ENCODE measurements at places on chromosomes 13 and 19.

- DNase-seq = no peak
Observed at GRCh38 chr13:83796364-83796763, 85.9 kb downstream of the SLITRK1 start.

GRCh38 chr13:78700121-78700910, 41.4 kb upstream of the OBI1 start:
- no peak for DNase-seq

GRCh38 chr19:50818859-50819472, 4.6 kb downstream of the KLK1 start:
- DNase-seq = no peak

GRCh38 chr19:4596033-4596904, 36.8 kb upstream of the SEMA6B start:
- no peak for DNase-seq

DNA sequence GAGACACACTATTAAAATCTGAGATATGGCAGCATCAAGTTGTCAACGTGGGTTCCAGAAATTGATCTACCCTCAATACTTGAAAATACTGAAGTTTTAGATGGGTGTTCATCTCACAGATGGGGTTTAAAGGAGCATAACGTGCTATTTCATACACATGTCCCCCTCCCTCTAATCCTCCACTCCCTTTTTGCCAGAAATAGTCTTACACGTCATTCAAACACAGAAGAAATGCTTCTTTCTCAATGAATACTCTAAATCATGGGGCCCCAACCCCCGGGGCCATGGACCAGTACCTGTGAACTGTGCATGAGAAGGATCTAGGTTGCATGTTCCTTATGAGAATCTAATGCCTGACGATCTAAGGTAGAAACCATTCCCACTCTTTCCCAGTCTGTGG, 19.6 kb downstream of the KLF12 start:
- no peak for DNase-seq

- no peak for DNase-seq
Observed at GRCh38 chr13:31154939-31155338, 6.8 kb downstream of the HSPH1 start.

DNA sequence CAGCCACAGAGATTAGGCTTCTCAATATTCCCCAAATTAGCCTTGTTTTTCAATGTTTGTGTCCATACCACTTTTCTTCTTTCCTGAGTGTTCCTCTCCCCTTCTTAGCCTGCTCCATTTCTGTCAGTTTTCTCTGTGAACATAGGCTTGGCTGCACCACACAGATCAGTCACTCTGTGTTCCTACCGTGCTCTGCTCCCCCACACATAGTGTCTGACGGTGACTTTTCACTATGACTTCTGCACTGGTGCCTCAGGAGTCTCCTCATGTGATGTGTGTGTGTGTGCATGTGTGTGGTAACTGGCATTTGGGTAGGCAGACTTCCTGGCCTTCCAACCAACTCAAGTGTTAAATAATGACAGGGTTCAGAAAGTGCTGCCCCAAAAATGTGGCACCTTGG, 47.9 kb upstream of the MYCBP2 start:
- DNase-seq = peak; percentile 9

- DNase-seq = no peak
Observed at GRCh38 chr13:59931621-59932020, 232.1 kb downstream of the DIAPH3 start.

DNA sequence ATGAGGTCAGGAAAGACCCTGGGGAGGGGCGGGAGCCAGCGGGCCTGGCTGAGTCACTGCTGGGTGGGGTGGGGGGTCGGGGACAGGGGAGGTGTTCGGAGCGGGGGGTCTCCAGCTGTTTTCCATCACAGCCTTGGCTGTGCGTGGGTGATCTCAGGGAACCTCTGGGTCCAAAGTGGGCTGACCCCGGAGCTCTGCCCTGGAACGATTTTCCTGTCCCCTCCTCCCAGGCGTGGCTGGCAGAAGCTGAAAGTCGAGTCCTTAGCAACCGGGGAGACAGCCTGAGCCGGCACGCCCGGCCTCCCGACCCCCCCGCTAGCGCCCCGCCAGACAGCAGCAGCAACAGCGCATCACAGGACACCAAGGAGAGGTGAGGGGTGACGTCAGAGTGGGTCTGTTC, 10.6 kb downstream of the TRIP10 start:
- no peak for DNase-seq

DNA sequence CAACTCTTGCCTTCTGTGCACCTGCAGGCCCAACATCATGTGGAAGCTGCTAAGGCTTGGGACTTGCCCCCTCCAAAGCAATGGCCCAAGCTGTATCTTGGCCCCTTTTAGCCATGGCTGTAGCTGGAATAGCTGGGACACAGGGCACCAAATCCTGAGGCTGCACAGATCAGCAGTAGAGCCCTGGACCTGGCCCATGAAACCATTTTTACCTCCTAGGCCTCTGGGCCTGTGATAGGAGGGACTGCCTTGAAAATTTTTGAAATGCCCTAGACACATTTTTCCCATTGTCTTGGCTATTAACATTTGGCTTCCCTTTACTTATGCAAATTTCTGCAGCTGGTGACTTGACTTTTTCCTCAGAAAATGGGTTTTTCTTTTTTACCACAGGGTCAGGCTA, 68.7 kb downstream of the ING1 start:
- no peak for DNase-seq

- DNase-seq = no peak
Observed at GRCh38 chr13:39450176-39450575, 152.8 kb downstream of the LHFPL6 start.

- peak; percentile 2 for DNase-seq
Observed at GRCh38 chr13:56861476-56861875, 279.2 kb upstream of the PRR20A start.

DNA sequence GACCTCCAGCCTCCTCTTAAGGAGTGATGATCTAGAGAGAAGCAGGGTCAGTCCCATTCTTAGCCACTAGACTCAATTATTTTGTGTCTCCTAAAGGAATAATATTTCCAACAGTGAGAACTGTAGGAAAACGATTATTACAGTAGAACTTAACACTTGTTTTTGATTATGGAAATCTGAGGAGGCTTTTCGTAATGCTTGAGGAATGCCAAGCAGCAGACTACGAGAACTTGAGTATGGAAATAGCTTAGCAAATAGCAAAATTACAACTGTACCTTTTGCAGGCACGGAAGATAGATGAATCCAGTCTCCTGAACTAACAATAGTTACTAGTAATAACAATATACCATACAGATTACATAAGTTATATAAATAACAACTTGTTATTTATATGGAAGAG, 12.2 kb downstream of the BRD4 start:
- peak; percentile 40 for DNase-seq

GRCh38 chr13:92823059-92823458, 403.5 kb upstream of the GPC6 start:
- no peak for DNase-seq

GRCh38 chr19:6610934-6611852, 20.2 kb upstream of the CD70 start:
- DNase-seq = peak; percentile 82

DNA sequence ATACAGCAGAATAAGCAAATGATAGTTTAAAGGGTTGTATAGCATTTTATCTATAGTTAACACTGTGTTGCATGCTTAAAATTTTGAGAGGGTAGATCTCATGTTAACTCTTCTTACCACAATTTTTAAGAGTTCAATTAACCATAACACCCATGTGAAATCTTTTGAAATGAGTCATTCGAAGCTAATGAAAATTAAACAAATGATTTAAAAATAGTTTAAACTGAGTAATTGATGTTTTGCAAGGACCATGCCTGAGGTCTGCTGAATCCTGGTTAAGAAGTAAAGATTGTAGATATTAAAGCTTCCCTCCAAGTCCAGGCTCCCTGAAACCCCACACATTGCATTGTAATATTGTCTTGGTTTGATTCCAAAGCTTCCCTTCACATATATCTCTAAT, 176.7 kb upstream of the RNF113B start:
- DNase-seq = no peak

DNA sequence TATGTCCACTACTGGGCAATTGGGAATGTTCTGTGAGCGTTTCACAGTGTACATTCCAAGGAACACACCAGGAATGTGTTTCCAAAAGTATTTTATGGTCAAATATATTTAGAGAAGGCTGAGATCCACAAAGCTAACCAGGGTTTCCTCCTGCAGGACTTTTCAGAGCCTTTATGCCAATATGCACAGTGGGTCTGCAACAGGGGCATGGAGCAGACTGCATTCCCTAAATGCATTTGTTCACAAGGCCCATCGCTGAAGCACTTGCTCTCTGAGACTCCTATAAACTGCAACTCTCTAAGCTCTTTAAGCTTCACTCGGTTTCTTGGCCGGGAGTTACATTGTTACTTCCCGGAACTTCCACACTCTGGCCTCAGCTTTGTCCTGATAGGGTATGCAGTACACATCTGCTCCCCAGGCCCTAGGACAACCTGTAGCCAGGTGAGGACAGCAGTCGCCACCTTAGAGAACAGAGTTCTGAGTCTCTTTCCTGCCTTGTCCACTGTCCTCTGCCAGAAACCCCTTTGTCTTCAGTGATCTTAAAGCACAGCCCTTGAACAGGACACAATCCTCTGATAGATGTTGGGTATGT, 33.5 kb downstream of the FBN3 start:
- DNase-seq = no peak

DNA sequence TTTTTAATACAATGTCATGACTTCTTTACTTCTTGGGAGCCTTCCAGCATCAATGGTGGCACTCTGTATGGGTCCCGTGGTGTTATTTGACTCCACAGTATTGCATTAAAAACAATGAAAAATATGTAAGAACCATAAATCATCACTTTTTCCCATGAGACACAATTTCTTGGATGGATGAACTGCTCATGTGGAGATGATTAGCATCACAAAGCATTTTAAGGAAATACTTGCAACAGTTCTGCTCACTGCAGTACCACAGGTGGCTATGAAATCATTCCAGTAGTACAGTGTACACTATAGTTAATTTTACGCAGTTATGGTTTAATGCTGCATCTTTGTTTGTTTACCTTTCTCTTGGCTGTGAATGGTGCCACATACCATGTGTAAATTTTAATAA, 37.2 kb upstream of the C1QTNF9B start:
- no peak for DNase-seq

GRCh38 chr13:48159826-48160225, 64.9 kb upstream of the MED4 start:
- peak; percentile 48 for DNase-seq

DNA sequence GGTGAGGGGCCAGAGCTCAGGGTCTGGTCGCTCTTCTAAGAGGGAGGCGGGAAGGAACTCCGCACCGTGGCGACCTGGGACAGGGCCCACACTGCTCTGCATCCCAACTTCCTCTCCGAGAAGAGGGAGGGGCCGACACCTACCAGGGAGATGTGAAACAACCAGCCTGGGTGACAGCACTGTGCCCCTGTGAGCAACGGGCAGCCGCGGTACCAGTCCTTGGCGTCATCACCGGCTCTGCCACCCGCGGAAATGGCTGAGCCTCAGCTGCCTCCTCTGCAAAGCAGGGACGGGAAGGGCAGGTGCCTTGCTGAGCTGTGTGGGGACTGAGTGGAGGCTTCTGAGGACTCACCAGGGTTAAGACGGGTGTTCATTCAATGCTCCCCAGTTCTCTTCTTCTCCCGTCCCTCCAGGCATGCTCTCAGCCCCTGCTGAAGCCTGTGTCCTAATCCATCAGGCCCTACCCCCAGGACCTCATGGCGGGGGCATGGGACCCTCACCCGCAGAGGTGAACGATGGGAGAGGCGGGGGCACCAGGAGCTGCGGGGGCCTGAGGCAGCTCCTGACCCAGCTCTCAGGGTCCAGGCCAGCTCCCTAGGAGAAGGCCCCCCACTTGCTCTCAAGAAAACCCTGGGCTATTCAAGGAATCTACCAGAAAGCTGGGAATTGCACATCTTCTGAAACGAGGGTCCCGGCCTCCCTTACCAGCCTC, 9.3 kb downstream of the ZNF787 start:
- no peak for DNase-seq

DNA sequence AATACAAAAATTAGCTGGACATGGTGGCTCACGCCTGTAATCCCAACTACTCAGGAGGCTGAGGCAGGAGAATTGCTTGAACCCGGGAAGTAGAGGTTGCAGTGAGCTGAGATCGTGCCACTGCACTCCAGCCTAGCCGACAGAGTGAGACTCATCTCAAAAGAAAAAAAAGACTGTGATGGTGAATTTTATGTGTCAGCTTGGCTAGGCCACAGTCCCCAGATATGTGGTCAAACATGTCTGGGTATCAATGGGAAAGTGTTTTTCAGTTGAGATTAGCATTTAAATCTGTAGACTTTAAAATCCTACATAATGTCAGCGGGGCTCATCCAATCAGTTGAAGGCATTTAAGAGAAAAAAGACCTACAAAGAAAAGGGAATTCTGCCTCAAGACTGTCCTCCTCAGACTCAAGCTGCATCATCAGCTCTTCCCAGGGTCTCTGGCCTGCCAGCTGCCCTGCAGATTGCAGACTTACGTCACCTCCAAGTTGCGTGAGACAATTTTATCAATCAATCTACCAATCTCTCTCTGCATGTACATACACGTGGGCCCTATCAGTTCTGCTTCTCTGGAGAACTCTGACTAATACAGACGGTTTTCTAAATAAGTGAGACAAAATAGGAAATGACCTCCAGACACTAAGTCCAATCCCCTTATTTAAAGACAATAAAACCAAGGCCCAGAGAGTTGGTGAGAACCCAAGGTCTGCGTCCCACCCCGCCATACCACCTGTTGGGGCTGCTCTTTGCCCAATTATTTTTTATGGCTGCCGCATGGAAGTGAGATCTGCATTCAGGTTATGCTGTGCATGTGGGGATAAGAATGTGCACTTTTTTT, 99.2 kb downstream of the ABCC4 start:
- no peak for DNase-seq

GRCh38 chr13:52921194-52921593, 72.8 kb upstream of the PCDH8 start:
- DNase-seq = no peak

DNA sequence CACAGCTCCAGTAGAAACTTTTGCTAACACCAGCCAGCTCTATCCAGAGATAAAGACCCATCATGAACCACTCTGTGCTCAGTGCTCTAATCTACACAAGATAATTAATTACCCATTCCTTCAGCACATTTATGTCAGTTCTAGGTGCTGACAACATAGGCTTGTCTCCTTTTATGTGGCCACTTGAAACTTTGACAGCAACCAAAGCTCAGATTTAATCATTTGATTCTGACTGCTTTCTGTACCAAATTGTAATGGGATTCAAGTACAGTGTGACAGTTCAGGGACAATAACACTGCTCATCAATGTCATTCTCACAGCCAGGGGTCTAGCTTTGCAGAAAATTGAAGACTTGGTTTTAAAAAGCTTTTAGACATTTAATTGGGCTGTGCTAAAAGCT, 266.6 kb downstream of the KCTD12 start:
- DNase-seq = no peak

- no peak for DNase-seq
Observed at GRCh38 chr13:29570051-29570654, 25.3 kb downstream of the SLC7A1 start.

All from astrocyte of the hippocampus (primary cell).